Stimulated activated CD4-positive, alpha-beta T cell treated with anti-CD3 and anti-CD28 coated beads, Interleukin-15, amount 100 ng/mL, for 1 hour (primary cell): ENCODE measurements at places on chromosomes 12 and 14.

GRCh38 chr14:104349950-104350349 is 211.6 kb downstream of the KIF26A start:
- no peak for DNase-seq

- DNase-seq: no peak
Measured at GRCh38 chr14:37709419-37710195, 114.2 kb downstream of the TTC6 start.

DNA sequence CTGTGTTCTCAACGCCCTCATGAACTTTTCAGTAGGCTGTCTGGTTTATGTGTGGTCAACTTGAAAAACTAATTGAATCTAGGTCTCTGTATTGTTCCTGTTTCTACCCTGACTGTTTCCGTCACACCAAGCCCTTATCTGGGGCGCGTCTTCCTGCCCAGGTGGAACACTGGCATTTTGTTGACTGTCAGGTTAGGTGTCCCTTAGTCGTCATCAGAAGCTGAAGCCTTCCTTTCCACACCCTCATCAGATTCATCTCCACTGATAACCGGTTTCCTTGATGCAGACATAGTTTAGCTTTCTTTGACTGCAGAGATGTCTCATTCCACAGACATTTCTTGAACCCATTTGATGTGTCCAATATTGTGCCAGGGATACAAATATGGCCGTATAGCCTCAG is 96.5 kb downstream of the DUSP16 start:
- peak; percentile 53 for DNase-seq

DNA sequence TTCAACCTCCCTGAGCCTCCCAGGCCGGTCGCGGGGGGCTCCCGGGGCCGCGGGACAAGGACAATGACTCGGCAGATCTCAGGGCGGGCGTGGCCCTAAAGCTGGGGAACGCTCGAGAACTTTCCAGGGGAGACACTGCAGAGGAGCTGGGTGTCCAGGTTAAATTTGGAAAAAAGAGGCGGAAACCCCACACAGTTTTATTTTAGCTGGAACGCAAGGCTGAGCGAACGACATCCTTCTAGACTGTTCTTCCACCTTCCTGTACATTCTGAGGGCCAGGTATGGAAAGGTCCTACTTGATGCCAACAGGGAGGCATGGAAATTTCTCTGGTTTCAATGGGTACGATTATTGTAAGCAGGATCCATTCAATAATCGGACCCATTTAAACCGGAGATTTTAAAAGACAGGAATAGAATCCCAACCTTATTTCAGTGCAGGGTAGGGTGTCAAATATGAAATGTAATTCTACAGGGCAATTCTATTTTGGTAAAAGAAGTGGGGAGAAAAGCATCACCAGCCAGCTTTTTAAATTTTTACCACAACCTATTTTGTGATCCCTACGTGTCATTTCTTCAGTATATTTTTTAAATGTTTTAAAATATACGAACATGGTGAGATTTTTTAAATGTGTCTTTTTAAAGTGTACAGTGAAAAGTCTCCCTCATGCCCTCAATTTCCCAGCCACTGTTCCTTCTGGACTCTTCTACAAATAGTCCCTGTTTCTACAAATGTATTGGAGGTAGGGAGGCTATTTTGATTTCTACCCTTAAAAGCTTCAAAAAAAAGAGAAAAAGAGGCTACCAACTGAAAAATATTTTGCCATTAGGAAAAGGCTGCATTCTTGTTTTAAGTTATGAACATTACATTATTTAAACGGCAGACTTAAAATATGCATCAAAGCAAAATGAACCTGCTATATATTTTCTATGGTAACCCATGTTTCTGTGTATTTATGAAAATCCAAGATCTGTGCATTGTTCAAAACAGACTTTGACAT is 1.1 kb upstream of the UBC start:
- DNase-seq: no peak

DNA sequence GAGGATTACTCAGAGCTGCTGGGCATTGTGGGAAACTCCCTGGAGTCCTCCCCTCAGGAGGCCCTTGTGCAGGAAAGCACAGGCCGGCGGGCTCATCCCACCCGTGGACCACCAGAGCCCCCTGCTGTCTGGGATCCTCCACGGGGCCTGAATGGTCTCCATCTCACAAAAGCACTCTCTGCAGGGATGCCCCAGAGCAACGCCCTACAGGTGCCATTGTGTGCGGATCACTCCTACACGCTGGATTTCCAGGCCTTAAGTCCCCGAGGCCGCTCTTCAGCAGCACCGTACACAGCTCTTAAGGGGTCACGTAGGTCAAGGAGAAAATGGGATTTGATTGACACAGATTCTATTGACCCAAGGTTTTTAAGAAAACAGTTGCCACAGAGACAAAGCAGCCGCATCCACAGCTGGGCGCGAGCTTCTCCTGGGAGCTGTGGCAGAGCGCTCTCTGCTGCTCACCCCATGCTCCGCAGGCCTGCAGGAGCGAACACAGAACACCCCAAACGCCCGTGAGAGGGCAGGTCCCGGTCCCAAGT is 36.7 kb upstream of the RIMBP2 start:
- no peak for DNase-seq

GRCh38 chr12:65121049-65121955 is at the start of gene WIF1:
Gene WIF1 (minus strand): TSS chr12:65121305. CDS start chr12:65121191, 114 bp downstream.
- no peak for DNase-seq

DNA sequence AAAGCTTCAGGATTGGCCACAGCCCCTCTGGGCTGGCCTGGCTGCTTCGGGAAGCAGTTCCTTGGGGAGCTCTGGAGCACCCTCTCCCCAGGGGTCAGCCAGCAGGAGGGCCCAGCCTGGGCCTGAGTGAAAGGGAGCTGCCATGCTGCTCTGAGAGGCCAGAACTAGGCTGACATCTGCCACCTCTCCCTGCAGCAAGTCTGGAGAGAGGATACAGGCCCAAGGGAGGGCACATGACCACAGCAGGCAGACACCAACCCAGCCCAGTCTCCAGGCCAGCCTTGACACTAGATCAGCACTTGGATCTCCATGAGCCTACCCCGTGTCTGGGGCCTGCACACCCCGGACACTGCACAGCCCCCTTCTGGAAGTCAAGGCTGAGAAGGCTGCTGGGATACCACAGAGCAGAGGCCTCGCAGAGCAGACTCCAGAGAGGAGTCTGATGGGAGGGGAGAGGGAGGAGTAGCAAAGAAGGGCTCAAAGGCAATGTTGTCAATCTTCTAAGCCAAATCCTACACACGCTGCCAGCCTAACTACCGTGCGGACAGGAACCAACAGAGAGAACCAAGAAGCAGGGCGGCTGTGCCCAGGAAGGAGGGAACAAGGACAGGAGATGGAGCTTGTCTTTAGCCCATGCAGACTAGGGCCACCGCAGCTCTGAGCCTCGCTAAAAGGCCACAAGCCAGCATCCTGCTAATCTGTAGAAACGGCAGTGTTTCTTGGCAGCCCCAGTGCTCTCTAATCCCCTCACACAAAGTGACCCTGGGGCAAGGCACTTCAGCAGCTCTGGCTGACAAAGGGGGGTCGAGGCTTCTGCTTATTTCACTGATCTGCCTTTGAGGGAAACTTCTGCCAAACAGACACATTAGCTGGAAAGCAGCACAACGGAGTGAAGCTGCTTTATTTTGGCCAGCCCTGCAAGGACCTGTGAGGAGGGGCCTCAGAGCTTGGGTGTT is 12.9 kb downstream of the COL2A1 start:
- DNase-seq: no peak

DNA sequence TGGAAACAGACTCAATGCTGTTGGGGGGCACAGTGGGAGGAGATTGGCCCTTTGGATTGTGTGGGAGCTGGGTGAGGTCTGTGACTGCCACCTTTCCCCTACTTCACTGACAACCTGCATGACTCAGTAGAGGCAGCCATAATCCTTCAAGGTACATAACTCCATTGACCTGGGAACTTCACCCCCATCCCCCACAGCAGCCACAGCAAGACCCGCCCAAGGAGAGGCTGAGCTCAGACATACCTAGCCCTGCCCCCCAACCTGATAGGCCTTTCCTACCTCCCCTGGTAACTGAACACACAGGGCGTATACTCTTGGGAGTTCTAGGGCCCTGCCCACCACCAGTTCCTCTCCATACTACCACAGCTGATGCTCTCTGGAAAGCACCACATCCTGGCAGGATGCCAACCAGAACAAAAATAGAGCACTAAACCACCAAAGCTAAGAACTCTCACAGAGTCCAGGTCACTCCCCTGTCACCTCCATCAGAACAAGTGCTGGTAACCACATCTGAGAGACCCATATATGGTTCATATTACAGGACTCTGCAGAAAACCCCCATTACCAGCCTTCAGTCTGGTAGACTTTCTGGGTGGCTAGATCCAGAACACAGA is 703.9 kb downstream of the FSCB start:
- DNase-seq: no peak

DNA sequence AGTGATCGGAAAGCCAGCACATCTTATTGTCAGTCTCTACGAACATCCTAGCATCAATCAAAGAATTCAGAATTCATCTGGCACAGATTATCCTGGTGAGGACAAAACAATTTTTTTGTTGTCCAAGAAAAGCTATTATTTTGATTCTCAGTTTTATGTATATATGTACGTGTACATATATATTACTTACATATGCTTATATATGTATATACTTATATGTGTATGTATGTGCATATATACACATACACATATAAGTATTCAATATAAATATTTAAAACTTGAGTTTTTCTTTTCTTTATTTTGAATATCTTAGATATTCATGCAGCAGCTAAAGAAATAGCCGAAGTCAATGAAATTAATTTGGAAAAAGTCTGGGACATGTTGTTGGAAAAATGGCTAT is 77.9 kb downstream of the KNTC1 start:
- DNase-seq: no peak

- DNase-seq: no peak
Measured at GRCh38 chr12:81944886-81945285, 185.7 kb upstream of the PPFIA2 start.

- no peak for DNase-seq
Measured at GRCh38 chr12:90829044-90829443, 125.9 kb downstream of the CCER1 start.

- DNase-seq: no peak
Measured at GRCh38 chr14:49923442-49923841, 30.6 kb downstream of the ARF6 start.

DNA sequence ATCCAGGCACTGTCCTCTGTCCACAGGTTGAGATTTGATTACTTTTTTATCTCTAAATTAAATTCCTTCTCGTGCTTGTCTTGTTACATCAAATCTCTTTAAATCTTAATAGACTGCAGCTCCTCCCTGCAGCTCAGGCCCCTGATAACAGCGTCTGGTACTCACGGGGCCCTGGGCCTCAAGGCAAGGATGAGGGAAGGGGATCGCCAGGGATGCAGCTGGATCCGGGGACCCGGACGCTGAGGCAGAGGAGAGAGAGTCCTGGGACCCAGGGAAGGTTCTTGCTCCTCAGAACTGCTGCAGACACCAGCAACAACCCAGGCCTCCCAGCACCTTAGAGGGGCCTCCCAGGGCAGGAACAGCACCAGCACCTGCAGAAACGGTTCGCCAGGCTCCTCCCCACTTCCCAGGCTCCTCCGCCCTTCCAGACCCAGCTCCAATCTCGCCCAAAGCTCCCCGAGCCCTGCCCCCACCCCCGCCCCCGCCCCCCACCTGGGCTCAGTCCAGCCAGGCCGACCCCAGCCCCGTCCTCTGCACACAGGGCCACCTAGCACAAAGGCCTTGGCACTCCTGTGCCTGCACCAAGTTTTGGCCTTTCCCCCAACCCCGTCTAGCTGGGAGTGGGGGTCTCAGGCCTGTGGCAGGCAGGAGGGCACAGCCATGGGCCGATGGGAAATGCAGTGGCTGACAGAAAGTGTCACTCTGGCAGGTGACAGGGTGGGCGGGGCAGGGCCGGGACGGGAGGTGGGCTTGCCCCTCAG is 60.3 kb upstream of the GALNT9 start:
- DNase-seq: no peak

DNA sequence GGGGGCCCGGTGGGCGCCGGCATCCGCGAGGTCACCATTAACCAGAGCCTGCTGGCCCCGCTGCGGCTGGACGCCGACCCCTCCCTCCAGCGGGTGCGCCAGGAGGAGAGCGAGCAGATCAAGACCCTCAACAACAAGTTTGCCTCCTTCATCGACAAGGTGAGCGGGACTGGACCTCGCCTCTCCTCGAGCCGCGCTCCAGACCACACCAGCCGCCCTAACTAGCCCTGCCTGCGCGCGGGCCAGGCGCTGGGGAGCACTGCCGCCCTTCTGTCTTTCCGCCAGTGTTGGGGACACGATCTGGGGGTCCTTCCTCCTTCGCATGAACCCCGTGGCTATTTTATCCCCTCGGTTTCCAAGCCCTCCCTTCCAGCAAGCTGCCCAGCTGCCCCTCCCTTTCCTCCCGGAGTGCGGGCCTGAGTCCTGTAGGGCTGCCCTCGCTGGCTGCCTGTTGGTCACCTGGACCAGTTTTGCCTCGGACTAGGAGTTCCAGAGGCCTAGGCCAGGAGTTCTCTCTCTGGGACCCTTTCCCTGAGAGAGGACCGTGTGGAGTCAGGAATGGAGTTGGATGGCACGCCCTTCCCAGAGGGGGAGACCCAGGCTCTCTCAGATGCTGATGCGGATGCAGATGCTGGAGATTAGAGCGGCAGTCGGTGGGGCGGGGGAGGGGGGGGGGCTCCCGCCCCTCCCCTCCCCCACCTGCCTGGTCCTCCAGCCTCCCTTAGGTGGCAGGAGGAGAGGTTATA is 592 bp downstream of the KRT7 start:
- DNase-seq: no peak

DNA sequence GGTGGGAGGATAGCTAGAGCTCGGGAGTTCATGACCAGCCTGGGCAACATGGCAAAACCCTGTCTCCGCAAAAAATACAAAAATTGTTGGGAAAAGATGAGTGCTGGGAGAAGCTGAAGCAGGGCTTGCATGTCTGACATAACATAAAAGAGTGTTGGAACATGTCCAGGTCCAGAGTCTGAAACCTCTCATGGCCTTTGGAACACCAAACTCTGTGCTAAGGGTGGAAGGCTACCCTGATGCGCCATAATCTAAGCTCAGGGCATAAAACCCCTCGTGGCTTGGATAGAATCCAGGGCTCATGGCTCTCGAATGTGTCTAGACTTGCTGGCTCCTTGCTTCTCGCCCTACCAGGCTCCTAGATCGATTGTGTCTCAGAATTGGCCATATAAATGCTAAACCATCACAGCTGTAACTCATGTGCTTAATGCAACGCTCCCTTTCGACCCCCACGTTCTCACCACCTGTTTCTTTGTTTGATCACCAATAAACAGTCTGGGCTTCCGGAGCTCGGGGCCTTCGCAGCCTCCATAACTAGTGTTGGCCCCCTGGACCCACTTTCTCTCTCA is 6.7 kb upstream of the CLEC7A start:
- DNase-seq: no peak

- DNase-seq: no peak
Measured at GRCh38 chr12:3313675-3314663, 177.0 kb upstream of the PRMT8 start.

- DNase-seq: no peak
Measured at GRCh38 chr12:130973109-130973508, 19.4 kb downstream of the ADGRD1 start.

DNA sequence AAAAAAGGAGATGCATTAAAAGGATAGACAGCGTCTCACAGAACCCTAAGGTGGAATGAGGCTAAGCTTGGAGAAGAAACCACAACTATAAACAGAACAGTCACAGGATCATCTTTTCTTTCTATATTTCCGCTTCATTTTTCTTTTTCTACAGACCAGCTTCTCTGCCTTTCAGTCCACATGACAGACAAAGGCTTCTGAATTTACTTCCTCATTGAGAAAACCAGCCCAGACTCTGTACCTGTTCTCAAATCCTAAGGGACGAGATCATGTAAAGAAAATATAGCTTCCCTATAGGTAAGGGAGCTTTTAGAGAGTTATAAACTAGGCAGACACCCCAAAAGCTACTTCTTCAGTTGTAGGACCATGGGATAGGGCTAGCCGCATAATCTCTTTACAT is 17.4 kb downstream of the SGPP1 start:
- no peak for DNase-seq

GRCh38 chr12:57233357-57234232 is 4.1 kb downstream of the SHMT2 start:
- DNase-seq: no peak
